ENCODE measurements at places on chromosomes 5 and 9.

GRCh38 chr5:143933451-143933850 is 121.5 kb downstream of the HMHB1 start:
- no peak for DNase-seq

GRCh38 chr9:138009016-138009802 is 131.6 kb downstream of the CACNA1B start:
- no peak for DNase-seq

DNA sequence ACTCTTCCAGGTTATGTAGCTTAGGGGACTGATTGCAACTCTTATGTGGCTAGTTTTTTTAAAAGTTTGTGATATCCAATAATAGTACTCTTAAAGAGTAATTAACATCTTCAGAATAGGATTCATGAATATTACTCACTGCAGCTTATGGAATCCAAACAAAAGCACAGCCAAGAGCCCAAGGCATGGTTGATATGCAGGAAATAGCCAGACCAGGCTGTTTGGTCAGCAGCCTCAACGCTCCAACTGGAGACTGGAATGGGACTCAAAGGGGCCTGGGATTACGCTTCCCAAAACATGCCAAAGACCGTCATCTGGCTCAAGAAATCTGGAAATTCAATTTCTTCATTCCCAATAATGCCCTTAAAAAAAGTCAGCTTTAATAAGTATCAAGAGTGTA is 268.6 kb downstream of the SEC61B start:
- DNase-seq: no peak

- DNase-seq: no peak
These were observed 388.0 kb downstream of the TMEM232 start for GRCh38 chr5:110338341-110339083.

- no peak for DNase-seq
These were observed 36.7 kb downstream of the RAI14 start for GRCh38 chr5:34692786-34693185.

- DNase-seq: peak; percentile 47
These were observed 27.9 kb downstream of the PCDH1 start for GRCh38 chr5:141850244-141850768.

- DNase-seq: no peak
These were observed 85.4 kb upstream of the AGXT2 start for GRCh38 chr5:35133186-35133585.

DNA sequence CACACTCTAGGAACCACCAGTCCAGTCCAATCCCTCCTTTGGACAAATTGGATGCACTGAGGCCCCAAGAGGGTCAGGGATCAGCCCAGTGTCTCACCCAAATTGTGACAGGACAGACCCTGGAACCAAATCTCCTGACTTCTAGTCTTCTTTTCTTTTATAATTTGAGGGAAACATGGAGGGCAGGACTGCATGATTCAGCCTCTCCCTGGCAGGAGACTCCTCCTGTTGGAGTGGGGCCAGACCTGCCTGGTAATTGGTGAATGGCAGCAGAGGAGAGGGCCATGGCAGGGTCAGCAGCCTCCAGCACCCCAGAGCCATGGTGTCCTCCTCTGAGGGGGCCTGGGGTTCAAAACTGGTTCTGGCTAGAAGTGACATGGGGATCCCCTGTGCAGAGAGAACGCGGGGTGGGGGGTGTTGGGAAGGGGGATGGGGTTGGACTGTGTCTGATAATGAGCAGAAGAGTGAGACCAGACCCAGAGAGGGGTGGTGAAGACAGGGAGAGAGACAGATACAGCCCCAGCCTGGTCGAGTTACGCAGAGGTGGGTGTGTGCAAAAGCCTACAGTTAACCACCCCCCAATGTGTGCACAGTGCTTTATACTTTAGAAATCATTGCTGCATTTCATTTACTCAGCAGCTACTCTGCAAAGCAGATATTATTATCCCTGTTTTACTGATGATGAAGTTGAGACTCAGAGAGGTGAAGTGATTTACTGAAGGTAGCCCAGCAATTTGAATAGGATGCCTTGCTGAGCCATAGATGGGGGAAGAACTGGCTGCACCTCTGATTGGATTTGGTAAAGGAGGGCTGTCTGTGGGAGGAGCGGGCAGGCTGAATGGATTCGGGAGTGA is 3.8 kb upstream of the SYNPO start:
- DNase-seq: no peak

DNA sequence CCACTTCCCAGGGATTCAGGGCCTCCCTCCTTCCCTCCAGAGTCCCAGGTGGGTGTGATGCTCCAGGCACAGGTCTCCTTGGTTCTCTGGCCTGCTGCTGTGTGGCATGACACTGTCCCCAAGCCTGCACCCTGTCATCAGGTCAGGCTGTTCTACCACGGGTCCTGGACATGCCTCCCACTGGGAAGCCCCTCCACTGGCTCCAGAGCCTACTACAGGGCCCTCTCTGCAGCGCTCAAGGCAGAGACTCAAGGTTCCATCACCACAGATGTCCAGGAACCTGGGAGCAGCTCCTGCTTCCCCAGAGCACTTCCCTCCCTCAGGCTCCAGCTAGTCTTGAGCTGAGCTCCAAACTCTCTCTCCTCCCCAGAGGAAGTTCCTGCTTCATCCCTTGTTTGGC is 237.3 kb downstream of the PBX3 start:
- DNase-seq: no peak

GRCh38 chr5:90437663-90438062 is 28.1 kb upstream of the CETN3 start:
- DNase-seq: no peak

Measured in activated CD4-positive, alpha-beta T cell treated with anti-CD3 and anti-CD28 coated beads for 4 hours (primary cell).